ENCODE measurements at places on chromosomes 3 and 15. TPM values are rescaled to one million over a fixed set of nuclear protein-coding genes. Genes with fewer than 3 reads are reported as not detected.

Gene GRAMD1C
- total RNA-seq = 3.0 TPM

Gene EXD1
- not detected for total RNA-seq

Gene FRMD4B
- total RNA-seq = 37.8 TPM

Gene PRR20G
- not detected for total RNA-seq

Gene FNDC3B
- total RNA-seq = 57.6 TPM

Gene DLL4
- total RNA-seq = 9.8 TPM

Gene TEX55
- total RNA-seq = not detected

Gene LRRC3B
- 0.04 TPM for total RNA-seq

Gene MAGEL2
- 0.15 TPM for total RNA-seq

Gene FOXB1
- total RNA-seq = not detected

Gene DOCK3
- total RNA-seq = 4.6 TPM

GRCh38 chr3:188918093-188918492, 253.7 kb upstream of the TPRG1 start:
- H3K36me3 ChIP-seq = no peaks in the 10 kb centered on the region
- H3K4me1 ChIP-seq = no peaks in the 10 kb centered on the region
- H3K27ac ChIP-seq = no peak overlapping the region
- DNase-seq = no peak

- H3K27me3 ChIP-seq = no peaks in the 10 kb centered on the region
- no peaks in the 10 kb centered on the region for H3K36me3 ChIP-seq
- no peaks in the 10 kb centered on the region for H3K4me1 ChIP-seq
- H3K4me3 ChIP-seq = no peak overlapping the region
Observed at GRCh38 chr15:42707873-42708544, 28.9 kb downstream of the CDAN1 start.

DNA sequence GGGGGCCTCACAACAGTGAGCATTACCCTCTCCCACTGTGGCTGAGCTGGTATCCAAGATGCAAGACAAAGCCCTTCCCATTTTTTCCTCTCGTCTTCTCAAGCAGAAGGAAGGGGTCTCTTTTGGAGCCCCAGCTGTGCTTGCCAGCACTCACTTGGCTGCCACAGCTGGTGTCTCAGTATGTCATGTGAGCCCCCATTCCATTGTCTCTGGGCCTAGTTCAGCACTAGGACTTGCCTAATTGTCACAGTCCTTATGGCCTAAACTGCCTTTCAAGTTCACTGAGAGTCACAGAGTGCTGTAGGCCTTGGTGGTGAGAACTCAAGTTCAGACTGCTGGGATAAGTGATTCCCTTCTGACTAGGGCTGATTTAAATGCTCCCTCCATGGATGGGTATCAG, 89.8 kb downstream of the ARHGEF26 start:
- no peaks in the 10 kb centered on the region for H3K27me3 ChIP-seq
- no peak overlapping the region for H3K27ac ChIP-seq
- no peak overlapping the region for H3K4me3 ChIP-seq
- no peaks in the 10 kb centered on the region for H3K4me1 ChIP-seq
- no peak for DNase-seq

GRCh38 chr3:73808862-73809509, 184.2 kb upstream of the PDZRN3 start:
- no peak overlapping the region for H3K27ac ChIP-seq
- H3K4me1 ChIP-seq = no peaks in the 10 kb centered on the region
- no peaks in the 10 kb centered on the region for H3K27me3 ChIP-seq
- no peak overlapping the region for H3K4me3 ChIP-seq
- no peaks in the 10 kb centered on the region for H3K36me3 ChIP-seq
- no peak for DNase-seq

DNA sequence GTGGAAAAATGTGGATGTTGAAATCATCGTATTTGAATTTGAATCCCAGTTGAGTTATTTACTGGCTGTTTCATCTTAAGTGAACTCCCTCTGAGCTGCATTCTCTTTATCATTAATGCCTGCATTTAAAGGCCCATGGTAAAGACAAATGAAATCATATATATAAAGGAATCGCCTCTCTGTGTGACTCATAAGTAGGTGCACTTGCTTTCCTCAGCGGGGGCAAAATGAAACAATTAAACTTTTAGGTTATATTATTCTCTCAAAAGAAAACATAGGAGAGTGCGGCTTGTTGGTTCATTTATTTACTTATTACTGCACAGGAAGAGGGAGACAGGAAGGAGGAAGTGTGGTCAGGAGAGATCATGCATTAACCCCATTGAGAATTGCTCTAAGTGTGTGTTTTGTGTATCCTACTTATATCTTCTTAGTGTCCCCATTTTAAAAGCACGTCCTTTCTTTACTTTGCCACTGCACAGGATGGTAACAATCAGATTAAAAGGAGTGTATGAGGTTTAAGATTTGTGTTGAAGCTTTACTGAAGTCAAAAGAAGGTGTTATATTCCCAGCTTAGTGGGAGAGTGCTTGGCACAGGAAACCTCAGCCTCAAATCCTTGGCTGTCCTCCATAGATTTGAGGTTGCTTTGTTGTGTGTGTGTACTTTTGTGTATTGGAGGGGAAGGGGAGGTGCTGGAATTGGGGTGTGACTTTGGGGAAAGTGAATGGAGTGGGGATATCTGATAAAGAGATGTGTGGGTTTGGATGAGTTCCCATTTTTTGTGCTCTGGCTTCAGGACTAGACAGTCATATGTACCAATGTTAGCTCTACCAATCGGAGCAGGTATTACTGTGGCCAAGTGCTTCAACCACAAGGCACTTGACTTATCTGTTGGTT, 595.8 kb upstream of the NR2F2 start:
- DNase-seq = no peak
- no peaks in the 10 kb centered on the region for H3K27me3 ChIP-seq
- no peaks in the 10 kb centered on the region for H3K36me3 ChIP-seq
- H3K4me1 ChIP-seq = no peaks in the 10 kb centered on the region

GRCh38 chr3:20696388-20697150, 510.6 kb upstream of the SGO1 start:
- H3K4me3 ChIP-seq = no peak overlapping the region
- no peak overlapping the region for H3K27ac ChIP-seq
- H3K36me3 ChIP-seq = no peaks in the 10 kb centered on the region
- no peaks in the 10 kb centered on the region for H3K27me3 ChIP-seq
- DNase-seq = no peak

DNA sequence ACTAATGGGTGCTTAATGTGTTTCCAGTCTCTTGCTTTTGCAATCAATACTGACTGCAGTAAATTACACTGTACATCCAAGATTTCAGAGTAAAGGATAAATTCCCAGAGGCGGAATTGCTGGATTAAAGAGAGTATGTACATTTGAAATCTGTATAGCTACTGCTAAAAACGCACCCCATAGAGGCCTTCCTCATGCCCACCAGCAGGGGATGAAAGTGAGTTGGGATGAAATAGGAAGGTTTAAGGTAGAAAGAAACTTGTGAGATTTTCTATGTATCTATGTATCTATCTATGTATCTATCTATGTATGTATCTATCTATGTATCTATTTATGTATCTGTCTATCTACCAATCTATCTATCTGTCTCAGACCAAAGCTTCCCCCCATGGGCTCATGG, 28.4 kb downstream of the TMEM44 start:
- H3K4me3 ChIP-seq = no peak overlapping the region
- H3K36me3 ChIP-seq = no peaks in the 10 kb centered on the region
- no peaks in the 10 kb centered on the region for H3K27me3 ChIP-seq
- H3K4me1 ChIP-seq = no peaks in the 10 kb centered on the region

DNA sequence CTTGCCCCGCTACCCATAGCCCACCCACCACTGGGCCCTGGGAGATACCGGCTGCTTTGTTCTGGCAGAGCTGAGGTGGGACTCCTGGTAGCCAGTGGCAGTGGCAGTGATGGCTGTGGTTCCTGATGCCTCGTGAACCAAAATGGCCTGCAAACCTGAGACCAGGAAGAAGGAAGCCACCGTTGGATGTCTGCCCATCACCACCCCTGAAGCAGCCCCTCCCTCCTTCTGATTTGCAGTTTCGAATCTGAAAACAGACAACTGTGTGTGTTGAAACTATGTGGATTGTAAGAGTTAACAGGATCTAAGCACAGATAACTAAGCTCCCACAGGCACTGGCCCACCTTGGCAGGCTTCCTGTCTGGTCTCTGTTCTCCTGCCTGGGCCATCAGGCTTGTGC, 66.6 kb downstream of the NUP210 start:
- H3K27me3 ChIP-seq = no peaks in the 10 kb centered on the region
- no peak overlapping the region for H3K4me3 ChIP-seq
- DNase-seq = no peak

DNA sequence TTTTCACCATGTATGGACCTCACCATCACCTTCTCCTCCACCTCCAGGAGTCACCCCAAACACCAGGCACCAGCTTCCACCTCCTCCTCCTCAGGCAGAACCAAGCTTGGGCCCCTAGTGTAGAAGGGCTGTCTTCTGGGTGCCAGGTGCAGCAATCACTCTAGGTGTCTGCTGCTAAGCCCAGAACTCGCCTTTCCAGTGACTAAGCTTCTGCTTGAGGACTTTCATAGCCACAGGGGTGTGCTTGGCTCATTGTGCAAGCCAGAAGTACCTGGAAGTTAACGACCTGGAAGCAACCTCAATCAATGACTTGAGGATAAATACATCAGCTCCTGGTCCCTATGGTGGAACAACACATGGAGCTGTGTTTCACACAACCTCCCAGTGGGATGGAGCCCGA, 49.8 kb upstream of the PXYLP1 start:
- no peak for DNase-seq
- H3K27ac ChIP-seq = no peak overlapping the region
- no peak overlapping the region for H3K4me3 ChIP-seq
- no peaks in the 10 kb centered on the region for H3K27me3 ChIP-seq
- no peaks in the 10 kb centered on the region for H3K4me1 ChIP-seq
- no peaks in the 10 kb centered on the region for H3K36me3 ChIP-seq

- H3K4me3 ChIP-seq = no peak overlapping the region
- H3K36me3 ChIP-seq = no peaks in the 10 kb centered on the region
- peaks cover 10% of the 10 kb centered on the region for H3K4me1 ChIP-seq
- H3K27ac ChIP-seq = no peak overlapping the region
- no peak for DNase-seq
Observed at GRCh38 chr3:129065016-129065719, 4.6 kb downstream of the GP9 start.

DNA sequence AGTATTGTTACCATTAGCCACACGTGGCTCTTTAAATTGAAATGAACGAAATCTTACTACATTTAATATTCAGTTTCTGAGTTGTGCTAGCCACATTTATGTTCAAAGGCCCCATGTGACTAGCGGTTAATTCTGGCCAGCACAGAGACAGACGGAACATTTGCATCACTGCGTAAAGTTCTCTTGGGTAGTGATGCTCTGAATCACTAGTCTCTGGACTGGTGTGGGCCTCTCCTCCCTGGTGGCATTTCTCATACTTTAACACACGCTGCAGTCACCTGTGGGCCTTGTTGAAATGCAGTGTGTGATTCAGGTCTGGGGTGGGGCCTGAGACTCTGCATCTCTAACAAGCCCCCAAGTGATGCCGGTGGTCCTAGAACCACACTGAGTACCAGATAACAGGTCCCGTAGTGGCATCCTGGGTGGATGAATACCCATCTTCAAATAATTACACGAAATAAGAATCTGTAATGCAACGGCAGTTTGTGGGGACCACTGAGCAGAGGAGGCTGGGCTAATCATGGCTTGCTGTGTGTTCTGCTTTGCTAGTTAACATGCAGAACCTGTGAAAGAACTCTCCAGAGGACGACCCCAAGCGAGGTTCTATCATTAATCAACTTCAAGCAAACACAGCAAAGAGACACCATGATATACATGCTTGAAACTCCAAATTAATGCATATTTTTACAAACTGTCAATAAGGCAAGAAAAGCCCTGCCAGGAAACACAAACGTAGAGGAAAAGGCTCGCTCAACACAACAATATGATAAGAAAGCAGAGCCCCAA, 623.8 kb downstream of the FOXP1 start:
- H3K4me3 ChIP-seq = no peak overlapping the region
- DNase-seq = no peak
- H3K27ac ChIP-seq = no peak overlapping the region
- peaks cover 62% of the 10 kb centered on the region for H3K36me3 ChIP-seq

DNA sequence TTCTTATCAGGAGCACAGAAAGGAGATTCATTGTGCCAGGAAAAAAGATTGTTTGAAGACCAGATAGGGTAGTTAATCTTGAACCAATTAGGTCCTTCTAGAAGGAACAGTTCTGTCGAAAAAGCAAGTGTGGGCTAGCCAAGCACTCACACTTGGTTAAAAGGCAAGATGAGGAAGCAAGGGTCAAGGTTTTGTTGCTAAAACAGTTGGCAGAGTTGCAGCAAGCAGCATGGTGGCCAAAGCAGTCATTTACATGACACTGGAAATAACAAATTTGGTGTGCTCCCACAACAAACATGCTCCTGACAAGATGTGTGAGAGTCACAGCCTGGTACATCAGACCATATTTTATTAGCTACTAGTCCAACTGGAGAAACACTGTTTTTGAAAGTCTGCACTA, 228.0 kb upstream of the CFAP20DC start:
- no peak for DNase-seq
- H3K4me3 ChIP-seq = no peak overlapping the region
- H3K27ac ChIP-seq = no peak overlapping the region
- H3K4me1 ChIP-seq = no peaks in the 10 kb centered on the region
- H3K27me3 ChIP-seq = no peaks in the 10 kb centered on the region

- DNase-seq = no peak
- H3K27ac ChIP-seq = no peak overlapping the region
- no peak overlapping the region for H3K4me3 ChIP-seq
- no peaks in the 10 kb centered on the region for H3K27me3 ChIP-seq
- no peaks in the 10 kb centered on the region for H3K4me1 ChIP-seq
Observed at GRCh38 chr3:64627471-64628321, 60.1 kb downstream of the ADAMTS9 start.

GRCh38 chr15:63135281-63135680, 13.6 kb downstream of the LACTB start:
- no peaks in the 10 kb centered on the region for H3K36me3 ChIP-seq
- H3K27me3 ChIP-seq = no peaks in the 10 kb centered on the region
- no peak overlapping the region for H3K27ac ChIP-seq
- peaks cover 6% of the 10 kb centered on the region for H3K4me1 ChIP-seq

- peaks cover 8% of the 10 kb centered on the region for H3K36me3 ChIP-seq
- no peak overlapping the region for H3K4me3 ChIP-seq
- DNase-seq = no peak
- no peaks in the 10 kb centered on the region for H3K4me1 ChIP-seq
Observed at GRCh38 chr3:124459678-124460077, 270.6 kb upstream of the UMPS start.

GRCh38 chr3:9870978-9871377, 9.1 kb downstream of the CIDEC start:
- DNase-seq = no peak
- H3K27me3 ChIP-seq = no peaks in the 10 kb centered on the region
- H3K27ac ChIP-seq = no peak overlapping the region
- no peaks in the 10 kb centered on the region for H3K4me1 ChIP-seq
